Activated CD8-positive, alpha-beta memory T cell treated with anti-CD3 and anti-CD28 coated beads, Interleukin-2, amount 10 ng/mL, durations not matched to agents 7 days and 5 days (primary cell): ENCODE measurements at places on chromosomes 6 and 20.
A peak's percentile ranks its signal among the peaks of the same experiment; 100 is the strongest.

DNA sequence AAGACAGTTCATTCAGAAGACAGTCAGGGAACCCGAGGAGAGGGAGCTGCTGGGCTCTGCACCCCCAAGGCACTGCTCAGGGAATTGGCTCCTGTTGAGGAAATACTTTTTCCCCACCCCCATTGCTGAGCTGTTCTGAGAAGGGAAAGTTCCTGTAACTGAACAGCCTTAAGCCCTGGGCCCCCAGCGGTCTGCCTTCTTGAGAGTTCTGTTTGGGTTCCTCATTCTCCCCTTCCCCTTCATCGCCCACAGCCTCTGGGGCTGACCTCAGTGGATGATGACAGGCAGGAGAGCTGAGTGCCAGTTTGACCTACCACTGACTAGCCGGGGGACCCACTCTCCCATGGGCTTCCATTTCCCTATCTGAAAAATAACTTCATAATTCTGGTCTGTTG lies 10.7 kb downstream of the HCK start:
- H3K4me1 ChIP-seq = peaks cover 9% of the 10 kb centered on the region
- no peak overlapping the region for H3K27ac ChIP-seq
- peaks cover 46% of the 10 kb centered on the region for H3K27me3 ChIP-seq

GRCh38 chr6:131136021-131136786 lies 937 bp downstream of the AKAP7 start:
- no peaks in the 10 kb centered on the region for H3K27me3 ChIP-seq
- peak overlapping the region; percentile 95 for H3K4me3 ChIP-seq
- peaks cover 6% of the 10 kb centered on the region for H3K36me3 ChIP-seq

- peak overlapping the region; percentile 93 for H3K4me3 ChIP-seq
- peaks cover 78% of the 10 kb centered on the region for H3K4me1 ChIP-seq
- DNase-seq = peak; percentile 85
- no peaks in the 10 kb centered on the region for H3K27me3 ChIP-seq
Observed at GRCh38 chr6:149032599-149033405, 284.7 kb upstream of the TAB2 start.

DNA sequence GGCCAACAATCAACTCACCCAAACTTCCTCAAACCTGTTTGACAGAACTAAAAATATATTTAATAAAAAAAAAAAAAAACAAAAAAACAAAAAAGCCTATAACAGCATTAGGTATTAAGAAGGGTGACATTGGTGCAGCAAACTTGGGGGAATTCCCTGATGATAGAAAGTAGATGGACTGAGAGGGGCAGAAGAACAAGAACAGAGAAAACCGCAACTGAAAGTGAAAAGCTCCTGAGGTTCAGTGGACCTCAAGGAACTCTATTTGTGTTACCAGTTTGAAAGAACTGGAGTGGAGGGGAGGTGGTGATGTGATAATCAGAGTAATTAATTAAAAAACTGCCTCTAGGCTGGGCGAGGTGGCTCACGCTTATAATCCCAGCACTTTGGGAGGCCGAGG lies 53.8 kb downstream of the MACROD2 start:
- no peaks in the 10 kb centered on the region for H3K27me3 ChIP-seq
- H3K36me3 ChIP-seq = no peaks in the 10 kb centered on the region
- no peak overlapping the region for H3K27ac ChIP-seq
- no peak for DNase-seq

DNA sequence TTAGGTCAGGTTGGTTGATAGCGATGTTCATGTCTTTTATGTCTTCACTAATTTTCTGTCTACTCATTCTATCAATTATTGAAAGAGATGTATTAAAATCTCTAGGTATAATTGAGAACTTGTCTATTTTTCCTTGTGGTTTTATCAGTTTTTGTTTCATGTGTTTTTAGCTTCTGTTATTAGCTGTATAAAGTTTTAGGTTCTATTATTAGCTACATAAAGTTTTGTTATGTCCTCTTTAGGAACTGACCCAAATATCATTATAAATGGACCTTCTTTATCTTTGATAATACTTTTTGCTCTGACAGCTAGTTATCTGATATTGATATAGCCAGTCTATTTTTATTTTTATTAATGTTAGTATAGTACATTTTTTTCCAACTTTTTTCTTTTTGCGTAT lies 92.4 kb upstream of the TMEM170B start:
- no peak for DNase-seq
- H3K27ac ChIP-seq = no peak overlapping the region
- H3K4me3 ChIP-seq = no peak overlapping the region
- H3K27me3 ChIP-seq = no peaks in the 10 kb centered on the region

GRCh38 chr6:112787371-112787770 lies 440.2 kb downstream of the RFPL4B start:
- H3K4me1 ChIP-seq = no peaks in the 10 kb centered on the region
- DNase-seq = no peak
- no peaks in the 10 kb centered on the region for H3K27me3 ChIP-seq
- H3K27ac ChIP-seq = no peak overlapping the region
- H3K4me3 ChIP-seq = no peak overlapping the region

DNA sequence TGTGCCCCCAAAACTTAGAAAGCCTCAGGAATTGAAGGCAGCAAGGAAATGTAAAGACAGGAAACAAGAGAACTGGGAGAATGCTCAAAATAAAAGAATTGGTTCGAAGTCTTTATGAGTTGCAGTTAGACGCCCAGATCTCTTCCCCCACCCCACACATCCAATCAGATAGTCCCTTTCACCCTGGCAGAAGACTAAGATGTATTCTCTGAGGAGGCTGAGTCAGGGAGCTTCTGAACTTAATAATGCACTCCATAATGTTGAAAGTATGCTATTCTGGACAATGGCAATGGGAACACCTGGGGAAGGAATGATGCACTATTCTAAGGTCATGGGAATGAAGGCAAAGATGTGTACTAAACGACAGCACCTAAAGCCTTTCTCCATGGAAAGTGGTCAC lies 173.6 kb downstream of the MTFR2 start:
- H3K36me3 ChIP-seq = no peaks in the 10 kb centered on the region

DNA sequence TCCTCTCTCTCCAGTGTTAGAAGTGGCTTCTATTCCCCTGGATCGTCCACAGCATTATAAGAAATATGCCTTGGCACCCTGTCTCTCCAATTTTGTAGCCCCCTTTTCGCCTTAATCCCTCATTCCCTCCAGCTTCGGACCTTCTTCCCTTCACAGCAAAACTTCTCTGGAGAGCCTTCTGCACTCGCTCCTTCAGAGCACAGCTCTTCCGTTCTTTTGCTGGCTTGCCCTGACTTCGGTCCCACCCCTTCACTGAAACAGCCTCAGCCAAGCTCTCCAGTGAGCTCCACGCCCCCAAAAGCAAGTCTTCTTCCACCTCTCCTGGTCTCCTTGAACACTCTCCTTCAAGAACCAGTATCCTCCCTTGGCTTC lies 134.7 kb upstream of the RNF24 start:
- DNase-seq = no peak
- H3K27ac ChIP-seq = no peak overlapping the region
- peaks cover 44% of the 10 kb centered on the region for H3K27me3 ChIP-seq
- H3K4me3 ChIP-seq = peak overlapping the region; percentile 64

- no peak overlapping the region for H3K4me3 ChIP-seq
- no peak for DNase-seq
- H3K4me1 ChIP-seq = no peaks in the 10 kb centered on the region
- H3K27ac ChIP-seq = no peak overlapping the region
- no peaks in the 10 kb centered on the region for H3K36me3 ChIP-seq
Observed at GRCh38 chr6:1004885-1005630, 306.8 kb upstream of the FOXQ1 start.

DNA sequence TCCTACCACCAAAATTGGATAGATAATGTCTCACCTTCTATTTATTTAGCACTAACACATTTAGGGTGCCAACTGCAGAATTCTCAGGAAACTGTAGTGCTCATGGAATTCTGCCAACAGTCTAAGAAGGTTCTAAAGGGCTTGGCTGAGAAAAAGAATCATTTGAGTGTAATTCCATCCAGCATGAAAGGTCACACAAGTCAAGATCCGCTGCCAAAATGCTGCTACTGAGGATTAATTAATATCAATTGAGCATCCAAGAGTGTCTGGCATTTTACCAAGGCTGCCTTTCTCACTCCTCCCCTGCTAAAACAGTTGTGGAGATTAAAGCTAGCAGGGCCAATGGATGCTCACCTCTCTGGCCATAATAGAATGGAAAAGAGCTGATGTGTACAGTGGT lies 112.7 kb downstream of the FHL5 start:
- H3K4me1 ChIP-seq = no peaks in the 10 kb centered on the region
- no peak for DNase-seq
- no peak overlapping the region for H3K4me3 ChIP-seq

- no peak overlapping the region for H3K4me3 ChIP-seq
Observed at GRCh38 chr6:74604279-74604678, 601.6 kb downstream of the COL12A1 start.

DNA sequence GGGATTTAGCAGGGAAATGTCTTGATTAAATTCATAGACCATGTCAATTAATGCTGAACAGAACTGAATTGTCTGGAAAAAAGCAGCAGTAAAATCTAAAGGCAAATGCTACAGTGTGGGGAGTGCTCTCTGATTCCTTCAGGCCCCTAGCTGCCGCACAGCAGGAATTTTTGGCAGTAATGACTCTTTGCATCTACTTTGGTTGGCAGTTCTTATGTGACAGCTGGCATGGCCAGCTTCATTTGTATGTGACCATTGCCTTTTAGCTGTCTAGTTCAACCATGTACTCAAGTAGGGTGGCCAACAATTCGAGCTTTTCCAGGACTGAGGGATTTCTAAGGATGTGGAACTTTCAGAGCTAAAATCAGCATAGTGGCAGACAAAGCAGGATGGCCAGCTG lies 499.1 kb upstream of the MAN1A1 start:
- H3K27ac ChIP-seq = no peak overlapping the region
- DNase-seq = no peak
- no peaks in the 10 kb centered on the region for H3K36me3 ChIP-seq
- no peak overlapping the region for H3K4me3 ChIP-seq
- H3K4me1 ChIP-seq = no peaks in the 10 kb centered on the region
